ENCODE measurements at places on chromosomes 7 and 10. TPM values are rescaled to one million over a fixed set of nuclear protein-coding genes. Genes with fewer than 3 reads are reported as not detected.

The ABCF2 gene
- total RNA-seq: 25.3 TPM

The RPEL1 gene
- not detected for total RNA-seq

The PLXNA4 gene
- total RNA-seq: 12.2 TPM

The FBXW4 gene
- total RNA-seq: 88.5 TPM

The OR2A25 gene
- not detected for total RNA-seq

The LIMK1 gene
- total RNA-seq: 19.9 TPM

The FANK1 gene
- total RNA-seq: not detected

The ELN gene
- 3,836 TPM for total RNA-seq

The NFKB2 gene
- 26.8 TPM for total RNA-seq

The SPDYE9 gene
- total RNA-seq: not detected

The UBTD1 gene
- total RNA-seq: 20.4 TPM

The SFTPD gene
- total RNA-seq: not detected

The NEBL gene
- 1.4 TPM for total RNA-seq

The DLX5 gene
- total RNA-seq: not detected

The LRIT1 gene
- not detected for total RNA-seq

The LBX1 gene
- not detected for total RNA-seq

The NKX1-2 gene
- total RNA-seq: not detected

The PMPCB gene
- 37.8 TPM for total RNA-seq

The FFAR4 gene
- total RNA-seq: not detected

The LIPF gene
- not detected for total RNA-seq

The SUGCT gene
- total RNA-seq: 3.3 TPM

The DPP6 gene
- not detected for total RNA-seq

The NUTM2D gene
- 2.0 TPM for total RNA-seq

The GHRHR gene
- not detected for total RNA-seq

The PIK3CG gene
- total RNA-seq: 8.0 TPM
